Fibroblast of skin of back (primary cell): ENCODE measurements at places on chromosomes 2 and 18.

DNA sequence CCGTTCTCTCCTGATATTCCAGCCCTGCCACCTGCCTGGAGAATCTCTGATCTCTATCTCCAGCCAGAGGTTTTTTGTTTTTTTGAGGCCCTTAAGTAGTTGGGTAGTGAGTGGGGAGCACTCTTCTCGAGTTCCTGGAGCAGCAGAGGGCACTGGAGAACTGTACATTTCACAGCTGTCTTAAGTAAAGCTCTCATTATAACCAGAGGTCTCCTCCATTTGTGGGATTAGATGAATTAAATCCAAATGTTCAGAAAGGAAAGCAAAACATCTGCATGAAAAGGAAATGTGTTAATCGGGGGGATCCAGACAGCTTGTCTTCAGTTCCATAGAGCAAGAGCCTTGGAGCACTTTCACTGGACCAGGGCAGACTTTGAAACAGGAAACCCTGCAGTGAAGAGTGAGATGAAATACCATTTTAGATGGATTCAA lies 32.8 kb downstream of the AOX1 start:
- peak; percentile 63 for DNase-seq

- DNase-seq = no peak
Measured at GRCh38 chr2:128784626-128785306, 466.1 kb upstream of the HS6ST1 start.

- no peak for DNase-seq
Measured at GRCh38 chr2:26016012-26016705, 17.7 kb upstream of the RAB10 start.

DNA sequence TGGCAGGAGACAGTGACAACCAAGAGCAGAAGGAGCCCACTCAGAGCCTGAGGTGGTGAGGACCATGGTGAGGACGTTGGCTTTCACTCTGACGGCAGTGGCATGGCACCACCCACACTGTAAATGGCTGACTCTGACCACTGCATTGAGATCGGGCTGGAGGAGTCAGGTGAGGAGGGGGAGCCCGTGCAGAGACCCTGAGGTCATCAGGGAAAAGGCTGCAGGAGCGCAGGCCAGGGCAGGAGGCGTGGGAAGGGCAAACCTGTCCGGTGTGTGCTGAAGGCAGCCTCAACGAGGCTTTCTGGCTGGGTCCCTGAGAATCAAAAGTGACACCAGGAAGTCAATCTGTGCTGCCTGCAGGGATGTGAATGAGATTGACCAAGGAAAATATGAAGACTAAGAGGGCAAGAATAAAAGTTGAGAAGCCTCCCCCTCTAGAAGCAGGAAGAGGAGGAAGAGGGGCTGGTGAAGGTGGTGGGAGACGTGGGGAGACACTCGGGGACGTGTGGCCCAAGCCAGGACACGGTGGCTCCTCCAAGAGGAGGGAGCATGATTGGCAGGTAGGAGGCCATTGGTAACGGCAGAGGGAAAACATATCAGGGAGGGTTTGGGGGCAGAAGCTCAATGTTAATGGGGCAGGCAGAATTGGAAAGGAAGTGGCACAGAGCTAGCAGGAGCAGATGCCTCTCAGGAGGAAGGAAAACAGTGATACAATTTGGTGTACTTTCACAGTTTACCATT lies 2.0 kb upstream of the OR6B3 start:
- DNase-seq = no peak

GRCh38 chr18:36131692-36132483 lies 2.2 kb downstream of the ELP2 start:
- no peak for DNase-seq

DNA sequence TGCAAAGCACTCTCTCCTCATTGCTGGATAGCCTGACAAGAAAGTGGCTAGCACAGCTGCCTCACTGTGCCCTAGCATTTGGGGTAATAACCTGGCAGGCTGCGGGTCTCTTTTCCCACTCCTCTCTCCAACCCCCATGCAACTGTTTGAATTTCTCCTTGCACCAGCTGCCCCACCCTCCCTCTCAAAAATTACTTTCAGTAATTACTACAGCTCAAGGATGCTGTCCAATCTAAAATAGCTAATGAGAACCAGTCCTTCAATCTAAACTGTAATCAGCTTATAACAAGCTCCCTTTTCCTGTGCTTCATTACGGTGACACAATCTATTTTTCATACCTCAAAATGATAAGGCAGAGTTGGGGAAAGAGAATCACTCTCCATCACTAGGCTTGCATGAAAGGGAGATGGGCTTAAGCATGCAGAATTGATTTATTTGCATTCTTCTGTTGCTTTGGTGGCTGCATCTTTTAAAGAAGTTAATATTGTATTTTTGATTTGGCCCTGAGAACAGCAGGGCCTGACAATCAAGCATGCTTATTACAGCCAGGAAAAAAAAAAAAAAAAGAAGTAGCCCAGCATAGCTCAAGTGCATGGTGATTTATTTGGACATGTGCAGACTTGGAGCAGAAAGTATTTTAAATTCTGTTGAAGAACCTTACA lies 881.8 kb downstream of the SLC4A3 start:
- DNase-seq = no peak
